ENCODE measurements at places on chromosomes 7 and 10. TPM values are rescaled to one million over a fixed set of nuclear protein-coding genes. Genes with fewer than 3 reads are reported as not detected.
A peak's percentile ranks its signal among the peaks of the same experiment; 100 is the strongest.

GRCh38 chr10:10657139-10657760 is 360.4 kb upstream of the CELF2 start:
- DNase-seq = no peak

- DNase-seq = peak; percentile 99
Measured at GRCh38 chr10:69087590-69088470, at the start of gene SRGN. Gene SRGN, plus strand, starts transcription at chr10:69088103. Its CDS starts 55 bp downstream, at chr10:69088158.

DNA sequence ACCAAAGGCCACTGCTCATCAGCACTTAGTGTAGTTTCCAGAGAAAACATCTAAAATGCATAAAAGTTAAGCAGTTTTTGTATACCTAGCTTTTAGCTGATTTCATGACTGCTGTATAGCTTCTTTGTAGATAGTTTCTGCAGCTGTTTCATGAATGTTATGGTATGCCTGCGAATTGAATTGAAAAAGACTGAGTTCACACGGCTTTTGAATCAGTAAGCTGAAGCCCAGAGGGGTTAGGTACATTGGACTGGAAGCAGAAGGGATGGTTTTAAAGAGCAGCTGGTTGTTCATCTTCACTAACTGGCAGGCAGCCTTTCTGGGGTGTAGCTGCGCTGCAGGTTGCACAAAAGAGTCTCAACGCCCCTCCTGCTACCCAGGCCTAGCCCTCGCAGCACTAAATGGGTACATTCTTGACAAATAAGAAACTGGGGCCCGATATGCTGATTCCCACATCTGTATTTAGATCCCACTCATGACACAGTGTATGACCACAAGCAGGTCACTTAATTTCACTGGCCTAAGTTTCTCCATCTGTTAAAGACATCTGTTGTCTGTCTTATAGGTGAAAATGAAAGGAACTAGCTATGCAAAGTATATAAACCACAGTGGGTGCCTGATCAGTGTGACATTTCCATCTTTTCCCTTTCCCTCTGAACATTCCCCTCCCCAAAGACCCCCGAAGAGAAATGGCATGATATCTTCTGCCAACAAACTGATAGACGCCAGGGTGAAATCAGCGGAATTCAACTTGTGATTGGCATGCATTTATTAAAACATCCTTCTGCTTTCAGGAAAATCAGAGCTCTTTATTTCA is 85.9 kb upstream of the AGBL3 start:
- DNase-seq = no peak

GRCh38 chr7:17593819-17594419 is 295.5 kb downstream of the AHR start:
- DNase-seq = peak; percentile 86

GRCh38 chr10:91785830-91786229 is 12.4 kb upstream of the TNKS2 start:
- DNase-seq = no peak

- DNase-seq = no peak
Measured at GRCh38 chr7:152158801-152159587, 133.5 kb downstream of the GALNT11 start.

GRCh38 chr7:155408651-155409586 is 49.0 kb upstream of the EN2 start:
- no peak for DNase-seq

- DNase-seq = peak; percentile 50
Measured at GRCh38 chr10:29962166-29962850, 97.1 kb downstream of the JCAD start.

- no peak for DNase-seq
Measured at GRCh38 chr7:157686285-157686894, 349.6 kb downstream of the DNAJB6 start.

- no peak for DNase-seq
Measured at GRCh38 chr10:103649654-103650423, 156.3 kb downstream of the NEURL1 start.

DNA sequence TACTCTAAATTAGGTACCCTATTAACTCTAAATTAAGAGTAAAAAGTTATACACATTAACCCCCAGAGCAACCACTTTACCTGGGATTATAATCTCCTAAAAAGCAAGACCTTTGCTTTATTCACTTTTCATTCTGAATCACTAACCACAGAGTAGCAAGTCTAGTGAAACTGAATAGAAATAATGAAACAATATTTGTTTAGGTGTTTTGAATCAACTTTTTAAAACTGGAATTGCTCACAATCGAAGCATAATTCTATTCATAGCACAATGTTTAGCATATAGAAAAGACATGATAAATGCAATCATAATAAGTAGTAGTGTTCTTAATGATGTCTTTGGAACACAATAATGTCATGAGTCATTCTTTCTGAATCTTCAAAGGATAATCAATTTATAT is 37.0 kb upstream of the CASD1 start:
- DNase-seq = no peak

GRCh38 chr7:112201411-112201810 is 4.8 kb downstream of the DOCK4 start:
- peak; percentile 33 for DNase-seq

- peak; percentile 92 for DNase-seq
Measured at GRCh38 chr10:132591166-132591971, 53.8 kb downstream of the INPP5A start.

DNA sequence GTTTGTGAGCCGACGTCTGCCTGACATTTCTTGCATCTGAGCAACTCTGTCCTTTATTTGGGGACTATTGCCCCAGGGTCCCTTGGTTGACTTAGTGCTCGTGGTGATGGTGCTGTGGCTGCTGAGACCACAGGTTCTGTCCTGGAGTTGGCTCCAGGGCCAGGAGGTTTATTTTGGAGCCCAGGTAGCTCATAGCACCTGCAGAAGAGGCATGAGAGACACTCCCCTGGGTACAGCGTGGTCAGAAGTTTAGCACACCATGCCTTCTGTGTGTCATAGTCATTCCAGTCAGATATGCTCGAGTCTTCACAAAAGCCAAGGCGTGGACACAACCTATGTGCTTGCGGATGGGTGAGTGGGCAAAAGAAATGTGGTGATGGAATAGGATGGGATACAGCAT is 496.9 kb downstream of the TCERG1L start:
- DNase-seq = no peak

DNA sequence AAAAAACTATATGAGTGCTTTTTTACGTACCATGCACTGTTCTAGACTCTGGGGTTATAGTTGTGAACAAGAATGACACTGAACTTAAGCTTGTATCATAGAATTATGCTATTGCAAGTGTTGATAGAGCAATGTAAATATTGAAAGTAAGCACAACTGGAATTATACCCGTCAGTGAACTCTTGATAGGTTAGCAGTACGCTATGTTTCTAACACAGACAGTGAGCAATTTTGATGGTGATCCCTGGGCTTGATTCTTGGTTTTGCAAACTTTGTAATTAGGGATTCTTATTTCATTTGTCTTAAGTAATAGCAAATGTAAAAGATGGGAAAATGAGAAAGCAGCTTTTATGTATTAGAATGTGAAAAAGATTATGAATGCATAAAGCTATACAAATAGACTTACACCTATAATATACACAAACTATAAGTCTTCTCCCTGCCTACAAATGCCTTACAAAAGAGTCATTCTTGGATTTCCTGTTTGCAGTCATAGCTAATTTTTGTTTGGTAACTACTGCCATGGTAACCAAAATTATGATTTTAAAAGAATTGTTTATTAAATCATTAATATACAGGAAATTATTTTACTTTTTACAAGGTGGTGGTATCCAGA is 6.7 kb downstream of the TES start:
- DNase-seq = peak; percentile 27

DNA sequence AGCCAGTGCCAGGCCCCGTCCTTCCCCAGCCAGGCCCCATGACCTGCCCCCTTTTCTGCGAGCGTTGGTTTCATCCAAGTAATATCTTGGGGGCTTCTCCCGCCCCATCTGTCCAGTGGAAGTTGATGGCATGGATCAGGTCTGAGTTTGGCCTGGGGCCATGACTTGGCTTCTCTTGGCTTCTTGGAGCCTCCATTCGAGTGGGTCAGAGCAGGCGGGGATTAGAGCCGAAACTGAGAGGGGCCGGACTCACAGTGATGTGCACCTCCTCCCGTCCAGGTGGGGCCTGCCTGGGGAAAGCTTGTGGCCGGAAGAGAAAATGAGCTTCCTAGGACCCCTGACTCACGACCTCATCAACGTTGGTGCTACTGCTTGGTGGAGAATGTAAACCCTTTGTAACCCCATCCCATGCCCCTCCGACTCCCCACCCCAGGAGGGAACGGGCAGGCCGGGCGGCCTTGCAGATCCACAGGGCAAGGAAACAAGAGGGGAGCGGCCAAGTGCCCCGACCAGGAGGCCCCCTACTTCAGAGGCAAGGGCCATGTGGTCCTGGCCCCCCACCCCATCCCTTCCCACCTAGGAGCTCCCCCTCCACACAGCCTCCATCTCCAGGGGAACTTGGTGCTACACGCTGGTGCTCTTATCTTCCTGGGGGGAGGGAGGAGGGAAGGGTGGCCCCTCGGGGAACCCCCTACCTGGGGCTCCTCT is 15.1 kb upstream of the LIMK1 start:
- no peak for DNase-seq

GRCh38 chr10:124257781-124258180 is 160.9 kb downstream of the OAT start:
- DNase-seq = no peak

- no peak for DNase-seq
Measured at GRCh38 chr7:25913598-25914224, 238.3 kb upstream of the NFE2L3 start.

DNA sequence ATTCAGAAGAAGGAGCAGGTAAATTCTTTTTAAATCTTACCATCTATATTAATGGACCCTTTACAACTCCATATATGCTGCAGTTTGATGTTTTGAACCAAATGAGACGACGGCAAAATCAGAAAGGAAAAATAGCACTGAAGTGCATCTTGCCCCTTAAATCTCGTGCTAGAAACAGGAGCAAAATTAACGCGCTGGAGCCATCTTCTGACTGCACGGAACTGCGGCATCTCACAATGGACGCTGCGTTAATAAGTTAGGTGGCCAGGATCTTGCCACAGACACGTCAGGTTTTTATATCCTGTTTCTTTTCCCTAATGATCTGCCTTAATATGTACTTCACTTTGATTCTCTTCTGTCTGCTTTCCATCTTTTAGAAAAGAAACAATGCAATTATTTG is 354.5 kb downstream of the TFEC start:
- DNase-seq = peak; percentile 79

GRCh38 chr10:70596110-70596798 is 6.3 kb downstream of the PRF1 start:
- no peak for DNase-seq

GRCh38 chr10:63366933-63367332 is 98.8 kb downstream of the JMJD1C start:
- no peak for DNase-seq

- no peak for DNase-seq
Measured at GRCh38 chr10:102264371-102264770, 19.0 kb downstream of the GBF1 start.

DNA sequence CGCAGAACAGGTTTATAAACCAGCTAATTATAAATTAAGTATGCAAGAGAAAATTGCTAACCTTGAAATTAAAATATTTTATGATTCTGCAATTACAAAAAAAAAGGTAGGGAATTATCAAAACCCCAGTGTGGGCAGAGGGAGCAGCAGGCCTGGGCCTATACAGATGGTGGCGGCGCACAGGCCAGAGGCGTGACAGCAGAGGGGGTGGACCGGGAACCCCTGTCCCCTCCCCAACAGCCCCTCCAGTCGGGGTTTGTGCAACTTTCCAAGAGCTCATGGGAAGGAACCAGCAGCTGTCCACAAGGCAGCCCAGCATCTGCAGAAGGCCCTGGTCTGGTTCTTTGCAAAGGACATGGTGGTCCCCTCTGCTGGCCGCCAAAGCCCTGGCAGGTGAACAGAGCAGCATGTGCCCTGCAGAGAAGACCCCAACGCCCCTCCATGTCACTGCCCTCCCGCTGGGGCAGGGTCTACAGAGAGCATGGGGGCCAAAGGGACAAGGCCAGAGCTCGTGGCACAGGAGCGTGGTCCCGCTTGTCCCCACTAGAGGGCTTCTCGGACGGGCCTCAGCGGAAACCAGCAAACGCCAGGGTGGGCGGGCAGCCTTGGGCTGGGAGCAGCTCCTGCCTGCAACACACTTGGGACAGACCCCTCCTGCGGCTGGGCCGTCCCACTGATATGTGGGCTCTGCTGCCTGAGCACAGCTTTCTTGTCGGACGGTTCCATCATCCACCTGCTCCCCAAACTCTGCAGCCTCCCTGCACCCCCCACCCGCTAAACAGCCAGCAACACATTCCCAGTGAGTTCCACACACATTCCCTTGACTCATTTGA is 75.1 kb downstream of the EBF3 start:
- DNase-seq = peak; percentile 52

- DNase-seq = peak; percentile 81
Measured at GRCh38 chr7:133688483-133689239, 435.8 kb downstream of the EXOC4 start.

Gene HUS1
- 28.6 TPM for total RNA-seq

Gene PNLIPRP3
- total RNA-seq = not detected

Gene FAM25A
- total RNA-seq = not detected

Gene NPSR1
- not detected for total RNA-seq

Gene FRMD4A
- 32.1 TPM for total RNA-seq

Gene PIP
- total RNA-seq = not detected

Gene SPAG6
- not detected for total RNA-seq

Gene CCDC136
- total RNA-seq = 9.9 TPM

Gene AGR2
- total RNA-seq = not detected

Gene LLCFC1
- not detected for total RNA-seq

Gene UCN3
- not detected for total RNA-seq

Gene CH25H
- not detected for total RNA-seq

Gene TMEM72
- total RNA-seq = not detected

Gene HOXA11
- not detected for total RNA-seq

Gene RASA4B
- 4.6 TPM for total RNA-seq

Gene CD36
- 561 TPM for total RNA-seq

Gene FOXK1
- total RNA-seq = 27.8 TPM
